Left forelimb (tissue), 1 donor: ENCODE measurements at places on chromosomes 2 and 18.

GRCh38 chr2:151261977-151262291, 271 bp upstream of the RBM43 start:
- no peak for DNase-seq

DNA sequence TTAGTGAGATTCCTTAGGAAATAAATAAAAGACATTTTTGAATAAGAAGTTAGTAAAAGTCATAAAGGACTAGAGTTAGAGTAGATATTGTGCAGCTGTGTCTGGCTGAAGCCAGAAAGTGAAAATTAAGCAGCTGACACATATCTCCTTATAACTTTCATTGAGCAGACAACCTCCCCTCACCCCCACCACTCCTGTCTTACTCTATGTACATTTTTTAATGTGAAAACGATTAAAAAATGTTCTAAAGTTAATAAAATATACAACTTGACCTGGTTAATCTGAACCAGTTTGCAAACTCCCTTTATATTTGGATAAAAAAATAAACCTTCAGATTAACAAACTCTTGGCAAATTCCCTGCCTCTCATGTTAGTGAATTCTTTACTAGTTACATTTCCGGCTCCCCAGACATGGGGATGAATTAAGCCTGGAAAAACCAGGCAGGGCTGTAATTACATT, 462.8 kb downstream of the MEIS1 start:
- DNase-seq, result no peak

- no peak for DNase-seq
These were observed 176.4 kb upstream of the ID2 start for GRCh38 chr2:8505311-8505920.

DNA sequence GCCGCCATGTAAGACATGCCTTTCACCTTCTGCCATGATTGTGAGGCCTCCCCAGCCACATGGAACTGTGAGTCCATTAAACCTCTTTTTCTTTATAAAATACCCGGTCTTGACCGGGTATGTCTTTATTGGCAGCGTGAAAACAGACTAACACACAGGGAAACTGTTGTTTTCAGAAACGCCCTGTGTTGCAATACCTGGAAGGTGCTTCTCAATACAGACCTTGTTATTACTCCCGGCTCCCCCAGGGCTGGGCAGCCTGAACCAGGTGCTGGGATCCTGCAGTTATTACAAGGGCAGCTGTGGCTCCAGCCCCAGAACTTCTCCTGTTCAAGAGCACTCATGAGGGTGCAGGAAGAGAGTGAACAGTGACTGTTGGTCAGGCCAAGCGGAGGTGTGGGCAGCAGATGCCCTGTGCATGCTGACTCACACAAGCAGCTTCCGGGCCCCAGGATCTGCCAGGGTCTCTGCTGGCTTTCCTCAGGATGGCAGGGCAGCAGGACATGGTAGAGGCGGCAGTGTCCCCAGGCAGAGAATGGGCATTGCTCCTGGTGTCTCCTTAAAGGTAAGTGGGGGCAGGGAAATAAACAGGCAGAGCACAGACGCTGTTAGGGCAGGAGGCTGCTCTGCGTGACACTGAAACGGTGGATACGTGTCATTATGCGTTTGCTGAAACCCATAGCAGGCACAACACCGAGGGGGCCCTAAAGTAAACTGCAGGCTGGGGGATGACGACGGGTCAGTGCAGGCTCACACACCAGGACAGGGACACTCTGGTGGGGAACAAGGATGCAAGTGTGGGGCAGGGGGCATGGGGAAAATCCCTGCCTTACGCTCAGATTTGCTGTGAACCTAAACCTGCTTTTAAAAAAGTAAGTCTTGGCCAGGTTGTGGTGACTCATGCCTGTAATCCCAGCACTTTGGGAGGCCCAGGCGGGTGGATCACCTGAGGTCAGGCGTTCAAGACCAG, 89.1 kb downstream of the NDUFA10 start:
- DNase-seq, result peak; percentile 57

GRCh38 chr18:39660141-39660540, 2094.5 kb upstream of the CELF4 start:
- DNase-seq, result no peak

- no peak for DNase-seq
These were observed 1.0 kb downstream of the FAM136A start for GRCh38 chr2:70300771-70301343.

DNA sequence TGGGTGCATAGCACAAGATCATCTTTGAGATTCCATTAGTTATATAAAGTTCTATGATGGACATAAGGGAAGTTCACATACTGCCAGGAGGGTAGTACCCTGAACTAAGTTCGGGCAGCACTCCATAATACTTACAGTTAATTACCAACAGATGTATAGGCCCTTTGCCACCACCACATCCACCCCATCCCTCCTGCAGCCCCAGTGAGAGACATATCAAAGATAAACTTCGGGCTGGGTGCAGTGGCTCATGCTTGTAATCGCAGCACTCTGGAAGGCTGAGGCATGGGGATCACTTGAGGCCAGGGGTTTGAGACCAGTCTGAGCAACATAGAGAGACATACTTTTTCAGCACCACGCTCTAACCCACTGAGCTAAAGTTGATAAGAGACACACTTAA, 46.4 kb upstream of the NPAS2 start:
- DNase-seq, result no peak

DNA sequence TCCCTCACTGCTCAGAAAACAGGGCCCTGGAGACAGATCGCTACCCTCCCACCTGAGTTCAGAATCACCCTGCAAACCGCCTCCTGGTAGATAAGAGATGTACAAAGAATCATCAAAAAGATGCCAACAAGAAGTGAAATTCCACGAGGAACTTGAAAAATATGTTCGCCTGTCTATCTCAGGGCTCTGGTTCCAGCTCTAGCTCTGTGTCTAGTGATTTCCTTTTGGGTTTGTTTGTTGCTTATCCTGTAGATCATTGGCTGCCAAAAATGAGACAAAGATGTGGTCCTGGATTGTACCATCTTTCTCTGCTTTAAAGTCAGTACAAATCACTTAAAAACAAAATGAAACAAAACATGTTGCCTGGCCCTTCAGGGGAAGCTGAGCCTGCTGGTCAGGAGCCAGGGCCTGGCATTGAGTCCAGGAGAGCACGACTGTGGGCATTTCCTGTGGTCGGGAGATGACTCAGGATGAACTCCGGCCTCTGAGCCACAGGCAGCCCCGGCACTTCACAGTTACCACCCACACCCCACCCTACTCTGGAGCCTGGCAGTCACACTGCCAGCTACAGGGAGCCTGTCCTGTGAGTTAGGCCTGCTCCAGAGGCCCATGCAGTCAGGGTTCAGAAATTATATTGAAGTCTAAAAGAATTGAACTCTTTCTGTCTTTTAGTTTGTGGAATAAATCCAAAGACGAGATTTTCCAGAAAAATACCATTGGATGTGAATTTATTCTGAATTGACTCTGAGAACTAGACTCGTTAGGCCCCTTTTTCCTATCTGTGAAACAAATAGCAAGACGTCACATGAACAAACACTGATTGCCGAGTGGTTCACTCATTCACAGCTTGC, 8.0 kb upstream of the ITGB6 start:
- no peak for DNase-seq

DNA sequence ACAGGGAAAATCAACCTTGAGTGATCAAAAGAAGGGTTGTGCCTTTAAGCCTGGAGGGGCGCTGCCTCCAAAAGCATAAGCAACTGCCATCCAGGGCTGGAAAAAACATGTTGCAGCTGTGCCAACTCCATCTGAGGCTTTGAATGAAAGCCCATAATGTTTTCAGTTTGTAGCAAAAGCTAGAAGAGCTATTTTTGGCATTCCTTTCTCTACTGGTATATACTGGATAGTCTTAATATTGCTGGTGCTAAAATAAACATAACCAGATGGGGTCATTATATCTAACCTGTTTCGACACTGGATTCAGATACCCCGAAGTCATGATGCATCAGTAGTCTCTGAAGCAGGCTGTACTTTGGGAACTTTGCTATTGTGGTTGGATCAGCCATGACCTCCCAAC, 25.1 kb downstream of the ANXA4 start:
- no peak for DNase-seq

DNA sequence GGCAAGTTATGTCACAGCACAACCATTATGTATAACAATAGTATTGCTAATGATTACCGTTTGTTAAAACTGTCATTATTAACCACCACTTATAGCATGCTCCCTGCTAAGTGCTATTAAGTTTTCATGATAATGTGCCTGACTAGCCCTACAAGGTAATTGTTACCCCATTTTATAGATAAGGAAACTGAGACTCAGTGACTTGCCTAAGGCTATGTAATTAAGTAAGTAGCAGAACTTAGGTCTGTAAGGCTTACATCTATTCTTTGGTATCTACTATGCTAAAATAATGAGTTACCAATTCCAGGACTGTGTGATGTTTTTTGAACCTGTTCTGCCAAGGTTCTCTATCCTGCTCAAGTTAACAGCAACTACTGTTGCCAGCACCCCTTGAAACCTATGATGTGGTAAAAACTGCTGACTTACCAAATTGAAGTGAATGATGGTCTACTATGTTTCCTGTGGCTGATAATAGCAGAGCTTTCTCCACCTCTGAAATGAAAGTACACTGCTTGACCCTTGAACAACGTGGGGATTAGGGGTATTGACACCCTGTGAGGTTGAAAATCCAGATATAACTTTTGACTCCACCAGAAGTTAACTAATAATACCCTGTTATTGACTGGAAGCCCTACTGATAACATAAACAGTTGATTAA, 18.2 kb downstream of the ACVR2A start:
- DNase-seq, result no peak

DNA sequence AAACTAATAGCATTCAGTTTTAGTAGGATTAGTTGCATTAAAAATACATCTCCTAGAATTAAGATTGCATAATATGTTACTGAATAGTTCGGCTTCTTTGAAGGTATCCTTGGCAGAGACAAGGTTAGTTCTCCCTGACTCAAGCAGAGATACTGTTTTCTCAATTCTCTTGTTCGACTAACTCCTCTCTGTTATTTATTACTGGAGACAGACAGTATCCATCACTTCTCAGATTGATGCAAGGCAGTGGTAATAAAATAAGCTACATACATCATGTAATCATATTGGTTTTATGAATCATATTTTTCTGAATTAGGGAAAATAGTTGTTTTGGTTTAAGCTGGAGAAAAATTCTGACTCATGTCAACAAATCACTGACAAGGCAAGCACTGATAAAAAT, 134.8 kb downstream of the SLC8A1 start:
- no peak for DNase-seq

DNA sequence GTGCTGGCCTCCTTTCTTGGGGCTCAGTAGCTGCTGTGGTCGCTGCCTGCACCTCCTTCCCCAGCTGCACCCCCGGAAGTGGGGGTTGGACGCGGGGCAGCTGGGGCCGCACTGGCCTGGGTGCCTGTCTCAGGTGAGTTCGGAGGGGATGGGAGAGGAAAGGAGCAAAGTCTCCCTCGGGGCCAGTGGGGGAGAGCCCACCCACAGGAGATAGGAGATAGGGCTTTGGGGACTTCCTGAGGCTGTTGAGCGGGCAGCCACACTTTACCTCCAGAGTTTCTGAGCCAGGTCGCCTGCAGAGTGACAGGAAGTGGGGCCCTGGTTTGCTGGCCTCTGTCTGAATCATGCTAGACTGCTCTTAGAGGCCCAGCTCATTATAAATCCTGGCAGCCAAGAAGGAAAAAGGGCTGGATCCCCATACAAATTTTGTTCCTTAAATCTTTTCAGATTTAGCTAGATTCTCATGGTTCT, 8.1 kb downstream of the MBP start:
- no peak for DNase-seq

DNA sequence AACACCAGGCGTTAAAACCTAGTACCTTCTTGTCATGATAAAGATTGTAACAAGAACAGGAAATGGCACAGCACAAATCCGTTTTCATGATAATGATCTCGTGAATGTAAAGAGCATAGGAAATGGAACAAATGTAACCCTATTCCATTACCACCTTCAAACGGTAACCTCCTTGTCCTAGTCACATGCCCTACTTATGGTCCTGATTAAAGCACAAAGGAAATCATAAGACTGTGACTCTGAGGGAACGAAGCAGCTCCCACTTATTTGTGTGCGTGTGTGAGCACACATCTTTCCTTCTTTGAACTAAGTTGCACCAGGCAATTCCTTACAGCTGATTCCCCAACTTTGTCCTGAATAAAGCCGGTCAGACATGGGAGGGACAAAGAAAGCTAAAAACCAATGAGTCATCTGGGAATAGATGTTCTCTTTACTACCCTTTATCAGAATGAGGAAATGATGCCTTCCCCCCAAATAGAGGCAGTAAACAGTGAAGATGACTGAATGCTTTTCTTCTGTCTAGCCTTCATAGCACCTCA, 192.6 kb downstream of the IKZF2 start:
- DNase-seq, result no peak

DNA sequence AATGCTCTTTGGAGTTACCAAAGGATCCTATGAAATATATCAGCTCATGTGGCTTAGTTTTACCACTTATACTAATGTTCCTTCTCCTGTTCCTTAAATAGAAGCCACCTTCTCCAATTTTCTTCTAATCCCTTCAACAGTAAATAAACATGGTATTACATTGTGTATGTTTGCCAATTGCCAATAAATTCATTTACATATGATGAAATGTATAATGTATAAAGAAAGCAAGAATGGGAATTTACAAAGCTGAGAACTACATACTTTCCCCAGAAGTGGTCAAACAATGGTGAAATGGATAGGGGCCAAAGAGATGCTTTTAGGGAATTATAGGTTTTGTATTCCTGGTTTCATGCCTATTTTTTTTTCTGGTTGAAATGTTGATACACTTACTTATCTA, 894.2 kb upstream of the CRIM1 start:
- DNase-seq, result no peak

GRCh38 chr2:41142478-41142877, 690.6 kb upstream of the SLC8A1 start:
- DNase-seq, result no peak

DNA sequence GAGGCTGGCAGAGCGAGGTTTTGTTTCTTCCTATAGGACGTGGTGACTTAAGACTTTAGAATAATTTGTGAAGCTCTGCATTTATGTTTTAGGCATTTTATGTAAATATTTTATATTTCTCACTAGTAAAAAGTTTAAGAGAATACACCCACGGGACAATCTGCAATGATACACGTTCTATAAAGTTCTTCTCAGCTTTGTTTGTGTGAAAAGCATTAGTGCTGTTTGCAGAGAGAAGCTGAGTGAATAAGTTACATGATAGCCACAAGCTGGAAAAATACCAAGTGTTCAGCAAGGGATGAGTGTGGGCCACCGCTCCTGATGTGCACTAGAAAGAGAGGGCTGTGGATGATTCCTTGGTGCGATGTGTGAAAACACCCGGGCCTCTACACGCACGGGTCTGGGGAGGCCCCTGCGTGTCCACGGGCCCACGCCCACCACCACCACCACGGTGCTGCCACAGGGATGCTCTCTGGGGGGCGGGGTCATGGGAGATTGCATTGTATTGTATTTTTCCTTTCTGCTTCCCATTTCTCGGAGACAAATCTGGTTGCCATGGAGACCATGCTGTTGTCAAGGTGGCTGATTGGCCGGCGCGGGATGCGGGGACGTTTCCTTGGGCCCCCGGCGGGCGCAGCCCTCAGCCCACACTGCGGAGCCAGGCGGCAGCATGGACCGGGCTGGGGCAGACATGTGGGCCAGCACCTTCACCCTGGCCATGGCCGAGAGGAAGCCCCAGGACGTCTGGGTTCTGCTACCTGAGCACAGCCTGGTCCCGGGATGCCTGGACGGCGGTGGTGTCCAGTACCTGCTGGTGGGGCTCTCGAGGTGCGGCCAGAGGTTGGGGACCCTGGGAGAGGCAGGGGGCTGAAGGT, at the start of gene RTP5:
Gene RTP5 (plus strand): TSS at position 643 of the 875 bp plus-strand sequence. CDS start 28 bp downstream, at position 671.
- no peak for DNase-seq

GRCh38 chr2:192885569-192886160, 690.9 kb upstream of the TMEFF2 start:
- DNase-seq, result no peak

GRCh38 chr2:24403168-24403831, 43.0 kb upstream of the ITSN2 start:
- no peak for DNase-seq
